Stimulated activated CD8-positive, alpha-beta memory T cell treated with anti-CD3 and anti-CD28 coated beads, Interleukin-15, amount 100 ng/mL, for 24 hours (primary cell): ENCODE measurements at places on chromosomes 16 and 17.

DNA sequence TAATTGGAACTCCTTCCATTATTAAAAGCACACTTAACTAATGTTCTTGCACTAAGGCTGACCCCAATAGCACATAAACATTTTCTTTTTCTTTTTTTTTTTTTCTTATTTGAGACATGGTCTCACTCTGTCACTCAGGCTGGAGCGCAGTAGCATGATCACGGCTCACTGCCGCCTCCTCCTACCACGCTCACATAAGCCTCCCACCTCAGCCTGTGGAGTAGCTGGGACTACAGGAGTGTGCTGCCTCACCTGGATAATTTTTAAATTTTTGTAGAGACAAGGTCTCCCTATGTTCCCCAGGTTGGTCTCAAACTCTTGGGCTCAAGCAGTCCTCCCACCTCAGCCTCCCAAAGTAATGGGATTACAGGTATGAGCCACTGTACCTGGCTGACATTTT, 1.2 kb upstream of the ZNF652 start:
- DNase-seq: no peak

- no peak for DNase-seq
Observed at GRCh38 chr17:39606434-39607056, 1.2 kb downstream of the NEUROD2 start.

DNA sequence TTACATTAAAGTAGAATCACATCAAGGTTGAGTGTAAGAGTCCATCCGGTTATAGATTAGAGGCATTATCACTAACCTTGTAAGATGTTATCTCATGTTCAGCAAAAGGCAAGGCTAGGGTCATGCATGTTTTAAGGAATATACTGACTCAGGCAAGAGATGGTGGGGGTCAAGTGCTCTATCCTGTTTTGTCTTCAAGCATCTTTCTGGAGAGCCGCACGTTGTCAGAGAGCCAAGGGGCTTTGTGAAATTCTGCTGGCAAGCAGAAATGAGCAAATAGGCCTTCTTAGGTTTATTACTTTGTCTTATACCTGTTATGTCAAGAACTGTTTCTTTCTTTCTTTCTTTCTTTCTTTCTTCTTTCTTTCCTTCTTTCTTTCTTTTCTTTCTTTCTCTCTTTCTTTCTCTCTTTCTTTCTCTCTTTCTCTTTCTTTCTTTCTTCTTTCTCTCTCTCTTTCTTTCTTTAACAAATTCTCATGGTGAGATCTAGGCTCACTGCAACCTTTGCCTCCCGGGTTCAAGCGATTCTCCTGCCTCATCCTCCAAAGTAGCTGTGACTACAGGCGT, 47.3 kb upstream of the IL34 start:
- no peak for DNase-seq

DNA sequence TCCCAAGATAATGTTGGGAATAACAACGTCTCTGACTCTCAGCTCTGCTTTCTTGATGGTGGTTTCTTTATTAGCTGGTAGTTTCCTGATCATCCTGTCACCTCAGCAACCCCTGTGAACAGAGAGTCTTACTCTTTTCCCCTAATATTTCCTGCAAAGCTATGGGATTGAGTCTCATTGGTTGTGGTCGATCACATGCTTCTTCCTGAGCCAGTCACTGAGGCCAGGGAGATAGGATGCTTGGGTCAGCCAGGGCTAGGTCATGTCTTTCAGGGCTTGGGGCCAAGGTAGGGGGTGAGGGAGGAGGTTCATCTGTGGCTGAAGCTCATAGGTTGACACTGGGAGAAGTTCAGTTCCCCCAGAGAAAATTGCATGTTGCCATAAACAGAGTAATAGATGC, 114.3 kb downstream of the ABCC1 start:
- no peak for DNase-seq

- DNase-seq: no peak
Observed at GRCh38 chr17:7782240-7782639, 51.8 kb upstream of the KDM6B start.

GRCh38 chr16:27526180-27526579, 23.5 kb downstream of the GTF3C1 start:
- DNase-seq: no peak

DNA sequence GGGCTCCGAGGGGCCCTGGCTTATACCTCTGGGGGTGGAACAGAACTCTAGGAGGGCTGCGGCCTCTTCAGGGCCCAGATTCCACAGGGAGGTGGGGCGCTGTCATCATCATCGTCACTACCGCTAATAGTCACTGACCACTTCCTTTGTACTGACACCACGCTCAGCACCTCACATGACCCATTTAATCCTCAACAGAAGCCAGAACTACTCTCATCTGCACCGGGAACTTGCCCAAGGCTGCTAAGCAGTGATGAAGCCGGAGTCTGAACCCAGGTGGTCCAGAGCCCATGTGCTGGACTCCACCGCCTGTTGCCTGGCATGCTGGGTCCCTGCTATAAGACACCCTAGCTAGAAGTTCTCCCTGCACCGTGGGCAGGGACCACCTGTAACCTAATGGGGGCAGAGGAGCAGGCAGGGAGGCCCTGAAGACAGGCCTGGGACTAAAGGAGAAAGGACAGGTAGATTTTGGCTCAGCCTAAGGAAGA, 12.0 kb downstream of the UNC13D start:
- no peak for DNase-seq

DNA sequence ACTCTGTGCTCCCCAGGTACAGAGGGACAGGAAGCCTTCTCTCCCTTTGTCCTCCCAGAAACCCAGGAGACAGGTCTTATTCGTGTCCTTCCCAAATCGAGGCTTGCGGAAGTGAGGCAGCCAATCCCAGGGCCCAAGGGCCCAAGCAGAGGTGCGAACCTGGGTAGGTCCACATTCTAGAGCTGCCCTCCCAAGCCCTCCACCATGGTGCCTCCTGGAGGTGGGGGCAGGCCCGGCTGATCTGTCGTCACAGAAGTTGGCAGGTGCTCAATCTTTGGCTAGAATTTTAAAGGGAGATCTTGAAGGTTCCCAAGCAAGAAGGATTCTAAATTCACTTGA, 21.5 kb downstream of the MRC2 start:
- no peak for DNase-seq

DNA sequence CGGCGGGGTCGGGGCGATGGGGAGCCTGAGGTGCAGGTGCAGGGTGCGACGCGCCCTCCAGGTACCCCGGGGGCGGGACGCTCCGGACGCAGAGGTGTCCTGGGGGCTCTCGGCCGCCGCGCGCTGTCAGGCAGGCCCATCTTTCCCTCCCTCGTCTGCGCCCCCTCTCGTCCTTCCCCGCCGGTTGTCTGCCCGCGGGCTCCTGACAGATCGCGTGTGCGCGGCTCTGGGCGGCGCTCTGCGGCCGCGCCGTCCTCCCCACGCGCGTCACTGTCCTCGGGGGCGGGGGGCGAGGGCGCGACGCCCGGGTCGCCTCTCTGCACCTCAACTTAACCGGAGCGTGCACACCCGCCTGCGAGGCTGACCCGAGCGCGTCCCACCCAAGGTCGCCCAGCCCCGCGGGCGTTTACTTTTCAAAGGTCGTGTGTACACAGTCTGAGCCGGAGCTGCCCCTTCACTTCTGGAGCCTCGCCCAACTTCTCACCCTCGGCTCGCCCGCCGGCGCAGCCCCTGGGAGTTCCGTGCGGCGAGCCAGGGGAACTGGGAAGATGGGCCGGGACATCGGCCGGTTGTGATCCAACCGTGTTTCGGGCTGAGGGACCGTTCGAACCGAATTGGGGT, 512 bp downstream of the AKAP1 start:
- DNase-seq: no peak

DNA sequence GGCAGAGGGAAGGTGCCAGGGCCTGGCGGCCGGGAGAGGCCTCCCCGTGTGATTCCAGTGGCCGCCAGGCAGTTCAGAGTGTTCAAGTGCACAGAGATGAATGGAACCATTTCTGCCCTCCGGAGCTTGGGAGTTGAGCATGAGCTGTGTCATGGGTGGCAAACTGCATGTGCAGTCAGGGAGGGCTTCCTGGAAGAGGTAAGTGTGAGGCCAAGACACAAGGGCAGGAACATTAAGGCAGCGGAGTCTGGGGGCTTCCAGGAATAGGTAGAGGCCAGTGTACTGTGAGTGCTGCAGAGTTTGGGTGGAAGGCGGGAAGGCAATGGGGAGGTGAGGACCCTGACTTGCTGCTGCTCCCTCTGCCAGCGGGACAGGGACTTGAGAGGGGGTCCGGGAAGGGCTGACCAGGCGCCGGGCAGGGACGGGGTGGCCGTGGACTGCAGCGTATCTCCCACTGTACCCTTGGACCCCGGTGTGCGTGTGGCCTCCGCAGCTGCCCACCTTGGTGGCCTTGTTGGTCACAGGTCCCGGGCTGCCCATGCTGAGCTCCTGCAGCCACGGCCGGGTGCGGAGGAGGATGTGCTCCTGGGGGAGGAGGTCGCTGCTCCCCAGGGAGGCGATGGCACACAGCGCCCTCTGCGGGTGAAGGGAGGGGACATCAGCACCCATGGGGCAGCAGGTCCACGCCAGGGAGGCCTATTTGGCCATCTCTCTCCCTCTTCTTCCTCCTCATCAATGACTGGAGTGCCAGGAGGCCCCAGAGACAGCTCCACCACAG, 7.5 kb upstream of the CEP131 start:
- no peak for DNase-seq

- no peak for DNase-seq
Observed at GRCh38 chr16:69579783-69580481, 14.2 kb downstream of the NFAT5 start.

DNA sequence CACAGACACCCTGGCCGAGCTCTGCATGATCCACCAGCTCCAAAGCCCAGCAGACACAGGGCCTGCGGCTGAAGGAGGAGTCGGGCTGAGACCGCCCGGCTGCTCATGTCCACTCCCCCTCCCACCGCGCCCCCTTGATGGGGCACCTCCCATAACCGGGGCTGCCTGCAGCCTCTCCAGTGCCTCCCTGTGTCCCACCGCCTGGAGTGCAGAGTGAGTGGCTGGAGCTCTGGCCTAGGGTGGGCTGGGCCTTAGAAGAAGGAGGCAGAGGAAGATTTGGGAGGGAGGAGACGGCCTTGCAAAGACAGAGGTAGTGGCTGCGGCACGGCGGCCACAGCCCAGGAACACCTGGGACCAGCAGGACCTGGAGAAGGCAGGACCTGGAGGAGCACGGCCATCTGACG, 4.0 kb downstream of the CBFA2T3 start:
- DNase-seq: no peak

- no peak for DNase-seq
Observed at GRCh38 chr16:12794486-12795387, 8.9 kb downstream of the CPPED1 start.

GRCh38 chr17:73389411-73389810, 77.6 kb upstream of the CDC42EP4 start:
- DNase-seq: no peak

DNA sequence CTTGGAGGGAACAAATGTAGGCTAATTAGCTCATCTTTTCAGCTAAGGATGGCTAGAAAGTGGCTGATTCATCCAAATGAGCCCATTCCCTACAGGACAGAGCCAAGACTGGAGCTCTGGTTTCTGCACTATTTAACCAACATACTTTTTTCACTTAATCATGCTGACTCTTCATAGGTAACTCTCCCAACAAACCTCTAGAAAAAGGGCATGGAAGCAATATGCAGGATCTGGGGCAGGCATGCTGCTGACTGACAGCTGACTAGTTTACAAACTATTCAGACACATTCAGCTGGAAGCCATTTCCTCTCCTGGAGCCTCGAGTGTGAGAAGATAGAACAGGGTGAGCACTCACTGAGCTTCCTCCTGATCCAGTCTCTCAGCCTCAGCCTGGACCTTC, 6.2 kb downstream of the BECN1 start:
- DNase-seq: no peak

DNA sequence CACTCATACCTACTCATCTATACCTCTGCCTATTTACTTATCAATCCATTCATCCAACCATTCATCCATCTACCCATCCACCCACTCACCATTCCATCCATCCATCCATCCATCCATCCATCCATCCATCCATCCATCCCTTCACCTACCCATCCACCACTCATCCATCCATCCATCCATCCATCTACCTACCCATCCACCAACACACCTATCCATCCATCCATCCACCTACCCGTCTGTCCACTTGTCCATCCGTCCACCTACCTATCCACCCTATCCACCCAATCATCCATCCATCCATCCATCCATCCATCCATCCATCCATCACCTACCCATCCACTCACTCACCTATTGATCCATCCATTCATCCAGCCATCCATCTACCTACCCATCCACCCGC, 235.7 kb downstream of the GSG1L start:
- no peak for DNase-seq

DNA sequence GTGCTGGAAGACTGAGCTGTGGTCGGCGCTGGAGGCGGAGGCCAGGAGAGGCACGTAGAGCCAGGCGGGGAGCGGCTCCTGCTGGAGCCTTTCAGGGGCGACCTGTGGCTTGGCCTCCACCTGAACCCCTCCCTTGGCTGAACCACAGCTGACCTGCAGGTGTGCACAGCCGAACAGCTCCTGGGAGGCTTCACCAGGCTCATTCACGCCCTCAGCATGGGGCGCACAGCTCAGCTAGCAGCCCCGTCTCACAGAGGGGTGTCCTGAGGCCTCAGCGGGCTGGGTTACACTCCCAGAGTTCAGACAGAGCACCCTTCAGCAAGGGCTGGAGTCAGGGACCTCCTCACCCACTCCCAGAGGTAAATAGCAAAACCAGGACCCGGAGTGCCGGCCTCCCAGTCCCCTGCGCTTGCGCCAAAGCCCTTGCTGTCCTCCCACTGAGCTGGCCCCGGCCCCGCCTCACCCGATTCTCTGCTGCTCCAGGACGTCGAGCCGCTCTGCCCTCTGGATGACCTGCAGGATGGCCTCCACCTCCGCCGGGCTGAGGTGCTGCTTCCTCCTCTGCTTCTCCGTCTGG, 31.7 kb downstream of the RPH3AL start:
- DNase-seq: no peak

GRCh38 chr16:7090628-7091115, 242.0 kb upstream of the RBFOX1 start:
- DNase-seq: no peak

DNA sequence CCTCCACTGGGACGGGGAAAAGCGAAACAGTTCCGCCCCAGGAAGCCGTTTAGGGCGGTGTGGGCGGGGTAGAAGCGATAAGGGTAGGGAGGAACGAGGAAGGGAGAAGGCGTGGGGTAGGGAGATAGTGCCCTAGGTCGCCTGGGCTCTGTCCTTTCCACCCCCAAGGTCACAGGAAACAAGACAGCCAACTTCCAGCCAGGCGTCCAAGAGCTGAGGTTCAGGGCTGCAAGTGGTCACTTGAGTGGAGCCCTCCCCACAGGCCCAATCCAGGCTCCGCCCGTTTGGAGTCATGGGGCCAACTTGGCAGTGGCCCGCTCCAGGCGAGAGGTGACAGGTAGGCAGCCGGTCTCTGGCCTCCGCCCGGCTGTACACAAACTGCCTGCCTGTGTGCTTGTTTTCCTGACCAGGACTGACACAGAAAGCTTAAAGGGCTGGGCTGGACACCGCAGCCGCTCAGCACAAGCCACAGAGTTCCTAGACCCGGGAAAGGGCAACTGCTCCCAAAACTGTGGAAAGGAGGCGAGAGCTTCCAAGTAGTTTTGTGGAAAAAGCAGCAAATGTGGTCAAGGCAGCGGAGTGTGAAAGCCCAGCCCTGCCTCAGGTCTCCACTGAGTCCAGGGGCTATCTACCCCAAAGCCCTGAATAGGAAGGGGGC, at the start of gene RILP:
Gene RILP, minus strand, starts transcription at position 23 of the 658 bp plus-strand sequence. CDS start 62 bp downstream, outside the sequence.
- DNase-seq: no peak
